ENCODE measurements at places on chromosomes 11 and 22.

- DNase-seq = no peak
Observed at GRCh38 chr11:117513666-117514065, 186.0 kb downstream of the CEP164 start.

DNA sequence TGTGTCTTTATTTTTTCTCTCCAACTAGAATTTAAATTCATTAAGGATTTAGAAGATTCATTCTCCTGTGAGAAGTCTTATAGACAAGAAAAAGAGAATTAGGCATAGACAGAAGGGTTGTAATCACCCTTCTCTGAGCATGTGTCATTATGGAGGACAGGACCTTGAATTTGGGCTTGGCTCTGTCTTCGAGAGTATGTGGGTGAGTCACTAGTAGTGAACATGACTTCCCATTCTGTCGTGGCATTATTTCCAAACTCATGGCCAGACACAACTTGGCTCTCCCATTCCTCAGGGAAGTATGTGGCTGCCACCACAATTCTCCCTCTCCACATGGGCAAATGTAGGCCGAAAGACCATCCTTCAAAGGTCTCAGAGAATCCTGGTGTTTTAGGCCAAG lies 14.3 kb upstream of the ANKK1 start:
- no peak for DNase-seq

DNA sequence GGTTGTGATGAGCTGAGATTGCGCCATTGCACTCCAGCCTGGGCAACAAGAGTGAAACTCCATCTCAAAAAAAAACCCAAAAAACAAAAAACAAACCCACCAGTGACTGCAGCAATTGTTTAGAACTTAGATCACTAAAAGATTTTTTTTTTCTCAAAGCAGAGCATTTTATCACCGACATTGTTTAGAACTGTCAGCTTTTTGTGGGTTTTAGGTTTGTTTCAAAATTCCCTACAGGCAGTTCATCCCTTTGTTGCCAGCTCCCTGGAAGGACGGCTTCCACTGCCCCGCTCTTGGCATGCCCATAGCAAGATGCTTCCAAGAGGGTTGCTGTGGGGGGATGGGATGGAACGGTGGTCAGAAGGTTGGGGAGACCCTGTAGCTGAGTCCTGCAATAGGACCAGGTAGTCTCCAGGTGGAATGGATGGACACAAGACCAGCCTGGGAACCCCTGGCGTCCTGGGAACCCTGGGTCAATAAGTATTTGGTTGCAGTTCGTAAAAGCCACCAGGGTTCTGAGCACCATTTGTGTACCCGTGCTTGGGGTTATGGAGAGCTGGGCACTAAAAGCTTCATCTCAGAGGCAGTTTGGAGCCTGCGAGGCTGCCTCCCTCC lies 46.7 kb downstream of the TSPAN18 start:
- DNase-seq = no peak

DNA sequence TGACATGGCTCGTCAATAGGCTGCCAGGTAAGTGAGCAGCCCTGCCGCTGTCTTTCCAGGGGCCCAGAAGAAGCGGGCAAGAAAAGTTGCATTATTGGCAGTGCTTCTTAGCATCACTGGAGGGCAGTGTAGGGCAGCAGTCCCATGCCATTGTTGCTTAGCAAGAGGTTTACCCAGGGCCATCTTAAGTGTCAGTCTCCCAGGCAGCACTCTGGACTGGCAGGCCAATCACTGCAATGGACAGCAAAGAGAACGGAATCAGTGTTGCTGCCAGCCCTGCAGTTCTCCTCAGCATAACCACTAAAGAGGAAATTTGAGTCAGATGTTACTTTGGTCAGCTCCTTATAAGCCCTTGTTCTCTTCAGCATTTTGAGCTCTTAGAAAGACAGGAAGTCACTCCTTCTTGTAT lies 13.4 kb upstream of the GRK2 start:
- no peak for DNase-seq

- DNase-seq = no peak
Observed at GRCh38 chr22:45754822-45755221, 83.2 kb downstream of the ATXN10 start.

- DNase-seq = peak; percentile 54
Observed at GRCh38 chr11:128653801-128654231, 40.1 kb upstream of the FLI1 start.

GRCh38 chr11:74520927-74521665 lies 27.6 kb upstream of the LIPT2 start:
- DNase-seq = peak; percentile 28

- no peak for DNase-seq
Observed at GRCh38 chr11:111815489-111815888, 49.3 kb upstream of the PPP2R1B start.

- no peak for DNase-seq
Observed at GRCh38 chr11:64848826-64849597, 4.6 kb upstream of the CDC42BPG start.

- DNase-seq = no peak
Observed at GRCh38 chr11:132943357-132943705, 589.0 kb downstream of the OPCML start.

GRCh38 chr11:110317516-110317932 lies 21.1 kb upstream of the RDX start:
- no peak for DNase-seq

DNA sequence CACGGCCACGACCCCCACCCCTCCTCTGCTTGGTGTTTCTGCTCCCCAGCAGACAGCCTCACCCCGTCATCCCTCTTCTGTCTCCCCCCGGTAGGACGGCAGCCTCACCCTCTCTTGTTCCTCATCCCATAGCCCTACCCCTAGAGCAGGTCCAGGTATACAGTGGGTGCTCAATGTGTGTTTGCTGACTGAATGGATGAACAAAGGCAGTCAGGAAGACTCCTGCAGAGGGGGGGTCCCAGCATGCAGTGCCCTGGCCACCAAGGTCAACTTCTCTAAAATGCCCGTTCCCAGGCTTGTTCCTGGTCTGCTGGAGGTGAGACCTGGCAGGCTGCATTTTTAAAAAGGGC lies 34.7 kb upstream of the FADD start:
- no peak for DNase-seq

DNA sequence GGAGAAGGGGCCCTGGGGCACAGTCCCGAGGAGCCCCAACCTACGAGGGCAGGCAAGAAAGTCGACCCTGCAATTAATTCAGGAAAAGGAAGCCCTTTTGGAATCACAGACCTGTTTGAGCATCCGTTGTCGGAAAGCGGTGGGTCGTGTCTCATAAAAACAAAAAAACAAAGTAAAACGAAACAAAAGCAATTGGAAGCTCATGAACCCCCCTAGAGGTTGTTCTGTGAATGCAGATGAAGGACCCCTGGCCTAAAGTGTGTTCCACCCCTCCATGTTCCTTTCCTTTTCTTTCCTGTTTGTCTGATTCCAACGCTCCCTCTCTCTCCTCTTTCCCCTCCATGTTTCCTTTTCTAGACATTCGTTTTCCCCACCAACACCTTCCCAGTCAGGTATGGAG lies 203.7 kb downstream of the GRIK4 start:
- no peak for DNase-seq

DNA sequence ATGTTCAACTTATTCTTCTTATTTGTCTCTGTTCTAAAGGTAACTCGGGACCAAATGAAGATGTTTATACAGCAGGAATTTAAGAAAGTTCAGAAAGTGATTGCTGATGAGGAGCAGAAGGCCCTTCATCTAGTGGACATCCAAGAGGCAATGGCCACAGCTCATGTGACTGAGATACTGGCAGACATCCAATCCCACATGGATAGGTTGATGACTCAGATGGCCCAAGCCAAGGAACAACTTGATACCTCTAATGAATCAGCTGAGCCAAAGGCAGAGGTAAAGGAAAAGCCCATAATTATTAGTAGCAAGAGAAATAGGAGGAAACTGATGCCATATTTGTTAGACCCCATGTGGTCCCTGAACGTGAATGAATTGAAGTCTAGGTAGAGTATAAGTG lies 63.3 kb downstream of the TRIM44 start:
- DNase-seq = no peak

DNA sequence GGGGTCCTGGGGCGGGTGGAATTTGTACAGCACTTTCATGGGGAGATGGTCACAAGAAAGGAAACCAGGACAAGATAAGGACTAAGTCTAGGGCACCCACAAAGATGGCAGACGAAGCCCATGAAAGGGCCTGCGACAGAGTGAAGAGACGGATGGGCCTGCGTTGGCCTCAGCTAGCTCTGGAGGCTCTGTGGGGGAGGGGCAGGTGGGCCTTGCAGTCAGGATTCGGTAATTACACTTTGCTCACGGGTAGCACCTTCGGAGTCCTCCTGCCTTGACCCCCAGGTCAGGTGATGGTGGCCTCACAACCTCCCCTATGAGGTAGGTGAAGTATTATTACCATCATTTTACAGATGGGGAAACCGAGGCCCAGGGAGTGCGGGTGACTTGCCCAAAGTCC lies 7.1 kb downstream of the LRRC10B start:
- no peak for DNase-seq

DNA sequence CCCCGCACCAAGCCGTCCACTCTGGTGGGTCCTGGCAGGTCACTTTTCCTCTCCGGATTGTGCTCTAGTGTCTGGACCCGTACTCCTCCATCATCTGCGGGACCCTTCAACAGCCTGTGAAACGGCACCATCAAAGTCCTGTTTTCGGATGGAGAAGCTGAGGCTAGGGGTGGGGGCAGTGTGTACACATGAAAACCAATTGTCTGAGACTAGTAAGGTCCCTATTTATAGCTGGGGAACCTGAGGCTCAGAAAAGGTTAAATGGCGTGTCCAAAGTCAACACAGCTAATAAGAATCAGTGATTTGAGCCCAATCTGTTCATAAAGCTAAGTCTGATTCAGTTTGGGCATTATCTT lies 668 bp upstream of the LRRC32 start:
- DNase-seq = no peak

DNA sequence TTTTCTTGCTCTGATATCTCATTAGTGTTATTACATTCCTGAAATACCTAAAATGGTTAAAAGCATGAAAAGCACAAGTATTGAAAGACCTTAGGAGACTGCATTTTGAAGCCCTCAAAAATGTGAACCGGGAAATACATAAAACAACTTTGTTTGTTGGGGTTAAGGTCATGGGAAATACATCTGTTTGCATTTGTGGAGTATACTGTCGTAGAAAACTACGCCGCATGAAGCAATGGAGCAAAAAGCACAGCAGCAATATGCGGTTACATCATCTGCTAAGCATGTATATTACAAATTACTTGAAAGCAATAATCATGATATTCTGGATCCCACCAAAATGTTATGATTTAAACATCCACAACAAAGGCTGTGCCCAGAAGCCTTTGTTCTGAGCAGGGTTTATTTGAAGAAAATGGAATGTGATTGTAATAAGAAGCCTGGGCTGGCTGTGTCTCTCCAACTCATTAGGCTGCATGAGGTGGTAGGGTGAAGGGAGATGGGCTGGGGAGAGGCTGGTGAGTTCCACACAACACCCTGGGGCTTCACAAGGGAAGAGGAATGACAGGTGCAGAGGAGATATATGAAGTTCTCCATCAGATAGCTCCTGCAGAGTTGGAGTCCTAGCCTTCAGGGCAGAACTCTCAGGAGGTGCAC lies 64.7 kb upstream of the LIN7C start:
- DNase-seq = no peak

- DNase-seq = no peak
Observed at GRCh38 chr11:63783925-63784592, 15.5 kb upstream of the ZFTA start.

- no peak for DNase-seq
Observed at GRCh38 chr11:104761511-104761910, 136.7 kb downstream of the CASP12 start.

DNA sequence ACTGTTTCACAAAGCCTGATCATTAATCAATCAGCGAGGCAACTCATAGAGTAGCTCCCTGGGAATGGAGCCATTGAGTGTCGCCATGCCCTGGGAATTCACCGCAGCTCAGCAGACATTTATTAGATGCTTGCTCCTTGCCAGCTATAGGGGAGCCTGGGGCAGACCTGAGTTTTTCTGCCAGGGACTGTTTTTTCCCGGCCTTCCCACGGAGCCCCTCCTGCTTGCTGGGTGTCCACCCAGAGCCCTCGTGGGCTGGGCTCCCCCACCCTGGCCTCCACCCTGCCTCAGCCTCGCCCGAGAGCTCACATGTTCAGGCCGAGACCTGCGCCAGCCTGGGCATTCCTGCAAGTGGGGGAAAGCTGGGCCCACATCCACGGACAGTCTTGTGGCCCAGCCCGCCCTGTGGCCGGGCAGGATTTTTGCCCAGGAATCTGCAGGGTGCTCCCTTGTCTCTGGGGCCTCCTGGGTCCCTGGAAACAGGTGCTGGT lies 64.9 kb downstream of the SMIM38 start:
- DNase-seq = no peak

DNA sequence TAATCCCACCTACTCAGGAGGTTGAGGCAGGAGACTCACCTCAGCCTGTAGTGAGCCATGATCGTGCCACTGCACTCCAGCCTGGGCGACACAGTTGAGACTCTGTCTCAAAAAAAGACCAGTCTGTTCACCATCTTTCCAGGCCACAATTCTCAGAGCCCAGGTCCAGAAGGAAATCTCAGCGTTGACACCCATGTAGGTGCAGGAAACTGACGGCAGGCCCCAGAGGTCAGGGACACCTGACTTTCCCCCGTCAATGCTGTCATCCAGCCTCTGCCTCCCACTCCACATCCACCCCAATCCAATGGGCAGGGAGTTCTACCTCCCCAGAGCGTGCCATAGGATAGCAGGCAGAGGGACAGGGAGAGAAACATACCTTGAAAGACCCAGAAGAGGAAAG lies 5.9 kb upstream of the GRK2 start:
- no peak for DNase-seq

DNA sequence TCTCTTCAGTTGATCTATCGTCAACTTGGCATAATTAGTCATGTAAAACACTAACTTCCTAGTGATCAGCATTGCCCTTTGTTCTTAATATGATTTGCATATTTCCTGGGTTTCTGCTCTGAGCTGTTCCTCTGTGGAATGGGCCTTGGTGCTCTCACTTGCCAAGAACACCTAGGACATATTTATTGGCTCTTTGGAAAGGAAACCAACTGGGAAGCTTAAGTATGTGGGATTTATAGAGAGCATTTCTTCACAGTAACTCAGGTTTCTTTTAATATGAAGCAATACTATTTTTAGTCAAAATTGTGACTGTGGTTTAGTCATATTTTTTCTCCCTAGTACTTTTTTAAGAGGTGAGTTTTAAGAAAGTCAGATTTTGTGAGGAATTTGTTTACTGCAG lies 28.8 kb downstream of the FAT3 start:
- no peak for DNase-seq

DNA sequence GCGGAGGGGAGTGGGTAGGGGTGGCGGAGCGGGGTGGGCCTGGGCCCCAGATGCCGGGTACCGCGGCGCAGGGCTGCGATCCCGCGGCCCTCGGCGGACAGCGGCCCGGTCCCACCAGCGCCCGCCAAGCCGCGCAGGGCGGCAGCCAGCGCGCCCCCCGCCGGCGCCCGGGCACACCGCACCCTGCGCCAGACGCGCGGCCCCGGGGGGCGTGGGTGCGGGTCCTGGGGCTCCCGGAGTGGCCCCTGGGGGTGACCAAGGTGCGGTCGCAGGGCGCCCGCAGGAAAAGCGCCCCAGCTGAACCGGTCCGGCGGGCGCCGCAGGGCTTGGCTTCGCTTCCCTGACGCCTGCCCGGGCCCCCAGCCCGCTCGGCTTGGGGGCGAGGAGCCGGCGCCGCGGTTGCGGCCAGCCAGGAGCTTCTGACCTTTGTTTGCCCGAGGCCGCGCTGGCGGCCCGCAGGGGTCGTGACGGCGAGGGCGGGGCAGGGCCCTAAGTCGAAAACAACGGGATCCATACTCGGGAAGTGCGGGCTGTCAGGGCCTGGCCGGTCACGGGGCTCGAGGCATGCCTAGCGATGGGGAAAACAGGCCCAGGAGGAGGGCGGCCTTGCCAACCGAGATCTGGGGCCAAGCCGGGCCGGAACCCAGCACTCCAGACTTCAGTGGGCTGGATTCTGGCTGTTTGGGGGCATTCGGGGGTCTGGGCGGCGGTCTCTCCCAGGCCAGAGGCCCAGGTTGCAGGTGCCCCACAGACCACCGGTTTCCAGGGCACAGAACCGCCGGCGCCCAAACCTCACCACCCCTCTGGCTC lies 581 bp upstream of the AP5B1 start:
- peak; percentile 47 for DNase-seq

Measured in left cardiac atrium (tissue), 4 donors.